Right atrium auricular region (tissue), 2 donors: ENCODE measurements at places on chromosomes 11 and 22. TPM values are rescaled to one million over a fixed set of nuclear protein-coding genes. Genes with fewer than 3 reads are reported as not detected.

DNA sequence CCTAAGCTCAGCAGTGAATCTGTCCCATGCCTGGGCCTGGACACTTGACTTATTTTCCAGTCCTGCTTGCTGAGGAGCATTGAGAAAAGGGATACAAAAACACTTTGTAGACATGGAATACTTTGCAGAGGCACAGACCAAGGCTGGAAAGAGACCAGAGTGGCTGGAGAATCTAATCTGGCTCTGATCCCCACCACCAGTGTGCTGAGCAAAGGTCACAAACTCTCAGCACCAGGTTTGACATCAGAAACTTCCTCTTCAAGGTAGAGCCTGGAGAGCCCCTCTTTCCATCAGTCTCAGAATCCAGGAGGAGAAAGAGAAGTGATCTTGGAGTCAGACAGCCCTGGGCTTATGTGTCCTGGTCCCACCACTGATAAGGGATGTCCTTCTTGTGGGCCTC, 53.5 kb downstream of the ISX start:
- H3K27me3 ChIP-seq: no peaks in the 10 kb centered on the region
- no peak for DNase-seq
- H3K4me1 ChIP-seq: no peaks in the 10 kb centered on the region
- H3K4me3 ChIP-seq: no peak overlapping the region
- H3K27ac ChIP-seq: no peak overlapping the region

Gene C11orf91
- not detected for total RNA-seq

- no peaks in the 10 kb centered on the region for H3K27me3 ChIP-seq
- H3K4me1 ChIP-seq: no peaks in the 10 kb centered on the region
- no peaks in the 10 kb centered on the region for H3K36me3 ChIP-seq
- H3K4me3 ChIP-seq: no peak overlapping the region
- H3K27ac ChIP-seq: no peak overlapping the region
- no peak for DNase-seq
Observed at GRCh38 chr22:43217285-43218030, 30.5 kb upstream of the TTLL12 start.

DNA sequence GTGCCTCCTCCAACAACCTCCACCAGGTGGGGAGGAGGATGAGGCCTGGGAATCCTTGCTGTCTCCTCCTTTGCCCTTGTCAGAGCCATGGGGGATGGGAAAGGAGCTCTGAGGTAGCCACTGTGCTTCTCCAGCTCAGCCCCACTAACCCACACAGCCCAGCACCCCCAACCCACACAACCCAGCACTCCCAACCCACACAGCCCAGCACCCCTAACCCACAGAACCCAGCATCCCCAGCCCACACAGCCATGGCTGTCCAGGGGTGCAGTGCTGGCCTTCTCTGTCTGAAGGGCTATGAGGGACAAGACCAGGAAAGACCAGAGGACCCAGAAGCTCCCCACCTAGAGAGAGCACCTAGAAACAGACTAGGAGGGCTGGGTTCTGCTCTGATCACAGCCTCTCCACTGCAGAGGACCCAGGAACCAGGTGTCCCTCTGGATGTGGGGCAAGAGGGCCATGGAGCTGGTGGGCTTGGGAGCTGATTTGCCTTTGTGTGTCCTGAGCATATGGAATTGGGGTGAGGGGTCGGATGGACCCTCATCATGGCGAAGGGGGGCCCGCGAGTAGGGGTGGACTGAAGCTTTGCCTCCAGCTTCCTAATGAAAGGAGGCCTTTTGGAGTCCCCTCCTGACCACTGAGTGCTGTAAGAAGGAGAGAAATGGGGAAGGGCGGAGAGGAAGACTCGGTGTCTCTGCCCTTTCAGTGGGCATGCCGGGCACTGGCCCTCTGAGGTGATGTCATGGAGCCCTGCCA, 117.6 kb upstream of the THY1 start:
- H3K36me3 ChIP-seq: no peaks in the 10 kb centered on the region
- no peaks in the 10 kb centered on the region for H3K4me1 ChIP-seq
- no peak overlapping the region for H3K27ac ChIP-seq
- H3K27me3 ChIP-seq: no peaks in the 10 kb centered on the region
- no peak overlapping the region for H3K4me3 ChIP-seq

DNA sequence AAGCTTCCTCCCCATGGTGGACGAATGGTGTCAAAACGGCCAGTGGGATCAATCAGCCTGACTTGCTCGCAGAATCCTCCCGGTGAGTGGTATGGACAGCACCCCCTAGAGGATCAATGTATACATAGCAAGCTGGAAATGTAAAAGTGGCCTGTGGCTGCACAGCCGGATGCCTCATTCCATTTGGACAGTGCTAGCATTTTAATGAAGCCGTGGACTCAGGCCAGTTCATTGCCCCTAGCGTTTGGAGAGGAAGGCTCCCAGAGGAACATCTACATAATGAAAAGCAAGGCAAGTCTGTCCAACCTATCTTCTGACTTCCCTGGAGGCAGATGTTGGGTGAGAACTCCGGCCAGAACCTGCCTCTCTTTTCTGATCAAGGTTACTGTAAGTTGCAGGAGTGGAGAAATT, 942.3 kb downstream of the NTM start:
- H3K4me1 ChIP-seq: peaks cover 16% of the 10 kb centered on the region
- no peaks in the 10 kb centered on the region for H3K36me3 ChIP-seq
- H3K4me3 ChIP-seq: no peak overlapping the region
- no peaks in the 10 kb centered on the region for H3K27me3 ChIP-seq
